T-helper 17 cell (primary cell): ENCODE measurements at places on chromosomes 7 and 10.

GRCh38 chr7:108329514-108329913 lies 126.7 kb downstream of the NRCAM start:
- DNase-seq: no peak

GRCh38 chr10:5293691-5294550 lies 70.8 kb upstream of the UCN3 start:
- peak; percentile 48 for DNase-seq

- DNase-seq: no peak
Measured at GRCh38 chr10:102646610-102647442, 2.5 kb downstream of the TRIM8 start.

GRCh38 chr7:65230231-65230630 lies 143.4 kb upstream of the ZNF92 start:
- no peak for DNase-seq

- no peak for DNase-seq
Measured at GRCh38 chr10:80421707-80422536, 13.6 kb downstream of the PRXL2A start.

GRCh38 chr7:150502519-150502918 lies 12.2 kb upstream of the GIMAP7 start:
- DNase-seq: no peak

DNA sequence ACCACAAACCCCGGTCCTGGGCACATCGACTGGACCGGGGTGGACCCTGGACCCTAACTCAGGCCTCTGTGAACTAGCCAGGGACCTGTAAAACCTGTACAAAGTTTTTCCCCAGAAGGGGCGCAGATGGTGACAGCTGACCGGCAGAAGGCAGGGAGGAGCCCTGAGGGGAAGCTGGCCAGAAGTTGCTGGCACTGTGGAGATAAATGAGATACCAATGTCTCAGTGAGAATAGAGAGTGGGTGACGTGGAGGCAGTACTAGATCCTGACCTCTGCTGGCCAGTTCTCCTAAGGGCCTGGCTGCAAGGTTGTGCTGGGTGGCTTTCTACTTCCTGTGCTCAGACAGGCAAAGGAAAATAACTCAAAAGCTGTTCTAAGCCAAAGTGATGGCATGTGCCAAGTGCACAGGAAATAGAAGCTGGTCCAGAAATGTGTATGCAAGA lies 10.6 kb upstream of the TSPAN14 start:
- no peak for DNase-seq
